Activated CD8-positive, alpha-beta memory T cell treated with anti-CD3 and anti-CD28 coated beads, Interleukin-2, amount 50 U/mL, for 4 hours (primary cell): ENCODE measurements at places on chromosomes 3 and 15.

DNA sequence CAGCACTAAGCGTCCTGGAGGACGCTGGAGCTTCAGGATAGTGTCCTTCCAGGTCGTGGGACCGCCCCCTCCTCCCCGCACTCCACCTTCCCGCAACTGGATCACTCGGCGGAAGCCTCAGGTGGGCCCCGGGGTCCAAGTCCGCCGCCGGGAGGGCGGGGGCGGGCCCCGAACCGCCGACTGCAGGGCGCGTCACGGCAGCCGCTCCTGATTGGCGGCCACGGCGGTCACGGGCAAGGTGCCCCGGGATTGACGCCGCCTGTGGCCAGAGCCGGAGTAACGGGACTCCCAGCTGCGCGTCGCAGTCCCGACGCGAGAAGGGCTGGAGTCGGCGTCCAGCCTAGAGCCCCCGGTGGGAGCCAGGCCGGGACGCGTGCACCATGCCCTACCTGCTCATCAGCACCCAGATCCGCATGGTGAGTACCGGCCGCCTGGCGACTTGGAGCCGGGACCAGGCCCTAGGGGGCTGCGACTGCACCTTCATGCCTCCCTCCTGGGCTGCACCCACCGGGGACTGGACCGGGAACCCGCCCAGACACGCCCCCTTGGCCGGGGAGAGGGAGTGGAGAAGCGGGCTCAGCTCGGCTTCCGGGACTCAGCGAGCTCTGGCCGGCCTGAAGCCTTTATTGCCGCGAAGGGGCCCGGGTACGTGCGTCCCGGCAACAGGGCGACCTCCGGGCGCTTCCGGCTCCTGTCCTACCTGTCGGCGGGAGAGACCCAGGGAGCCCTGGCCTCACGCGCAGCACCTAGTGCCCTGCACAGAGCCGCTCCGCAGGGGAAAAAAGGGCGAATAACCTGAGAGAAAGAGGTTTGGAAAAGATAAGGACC lies at the start of gene GCHFR:
GCHFR (plus strand) TSS at position 268 of the 828 bp plus-strand sequence; CDS start at position 381, 113 bp downstream.
- DNase-seq: peak; percentile 62

- no peak for DNase-seq
Measured at GRCh38 chr15:83380059-83380458, 67.1 kb upstream of the SH3GL3 start.

DNA sequence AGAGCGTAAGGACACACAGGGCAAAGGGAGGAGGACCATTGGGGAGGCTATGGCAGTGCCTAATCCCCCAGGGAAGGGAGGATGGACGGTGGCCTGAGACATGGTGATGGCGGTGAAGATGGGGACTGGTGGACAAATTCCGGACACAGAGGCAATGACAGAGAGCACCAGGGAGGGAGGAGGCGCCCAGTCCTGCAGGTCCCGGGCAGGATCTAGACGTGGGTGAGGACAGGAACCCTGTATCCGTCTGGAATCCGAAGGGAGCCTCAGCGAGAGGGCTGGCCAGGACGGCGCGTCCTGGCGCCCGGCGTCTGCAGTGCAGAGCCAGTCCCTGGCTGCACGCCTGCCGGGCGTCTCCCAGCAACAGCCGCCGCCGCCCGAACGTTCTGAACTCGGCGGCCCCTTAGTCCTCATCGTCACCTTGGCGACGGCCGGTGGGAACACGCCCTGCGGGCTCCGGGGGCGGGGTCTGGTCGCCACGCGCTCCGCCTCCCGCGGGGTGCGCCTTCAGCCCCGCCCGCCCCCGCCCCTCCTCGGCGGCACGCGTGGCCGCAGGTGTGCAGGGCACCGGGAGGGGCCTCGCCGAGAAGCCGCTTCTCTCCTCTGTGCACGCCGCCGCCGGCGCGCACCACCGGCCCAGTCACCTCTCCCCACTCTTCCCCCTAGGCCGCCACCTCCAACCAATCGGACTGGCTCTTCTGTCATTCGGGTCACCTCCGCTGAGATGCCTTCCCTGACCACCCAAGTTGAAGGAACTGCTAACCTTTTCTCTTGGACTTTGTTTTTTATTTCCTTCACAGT lies 11.6 kb downstream of the XIRP1 start:
- DNase-seq: peak; percentile 90

- no peak for DNase-seq
Measured at GRCh38 chr3:33636125-33636850, 81.8 kb downstream of the CLASP2 start.

DNA sequence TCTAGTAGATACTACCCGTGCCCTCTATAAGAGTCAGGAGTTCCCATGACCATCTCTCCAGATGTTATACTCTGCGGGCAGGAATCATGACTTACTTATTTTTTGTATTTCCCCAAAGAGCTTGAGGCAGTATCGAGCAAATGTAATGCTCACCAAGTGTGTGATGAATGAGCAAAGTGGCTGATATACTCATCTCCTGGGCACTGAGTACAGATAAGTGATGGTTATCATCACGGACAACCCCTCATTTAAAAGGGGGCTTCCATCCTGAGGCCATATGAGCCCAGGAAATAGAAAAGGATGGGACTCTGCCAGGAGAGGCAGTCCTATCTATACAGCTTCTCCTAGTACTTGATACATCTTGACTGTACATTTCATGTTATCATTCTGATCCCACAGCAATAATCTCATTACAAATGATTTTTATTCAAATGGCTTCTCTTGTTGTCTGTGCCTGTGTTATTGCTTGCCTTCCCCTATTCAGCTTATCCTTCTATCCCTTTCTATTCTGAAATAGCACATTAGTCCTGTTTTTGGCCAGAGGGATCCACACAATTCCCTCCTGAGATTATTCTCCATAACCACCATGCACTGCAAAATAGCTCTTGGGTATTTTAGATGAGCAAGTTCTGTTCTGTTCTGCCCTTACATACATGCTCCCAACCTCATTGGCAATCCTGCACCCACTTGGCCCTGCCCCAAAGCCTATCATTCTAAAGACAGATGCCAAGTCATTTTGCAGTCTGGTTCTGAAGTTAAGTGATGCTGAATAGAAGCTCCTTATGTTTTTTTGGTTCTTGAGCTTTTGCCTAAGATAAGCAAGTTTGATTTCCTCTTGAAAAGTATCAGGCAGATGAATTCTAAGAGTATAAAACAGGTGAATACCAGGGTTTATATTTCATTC lies 48.0 kb upstream of the MRPL3 start:
- DNase-seq: no peak

DNA sequence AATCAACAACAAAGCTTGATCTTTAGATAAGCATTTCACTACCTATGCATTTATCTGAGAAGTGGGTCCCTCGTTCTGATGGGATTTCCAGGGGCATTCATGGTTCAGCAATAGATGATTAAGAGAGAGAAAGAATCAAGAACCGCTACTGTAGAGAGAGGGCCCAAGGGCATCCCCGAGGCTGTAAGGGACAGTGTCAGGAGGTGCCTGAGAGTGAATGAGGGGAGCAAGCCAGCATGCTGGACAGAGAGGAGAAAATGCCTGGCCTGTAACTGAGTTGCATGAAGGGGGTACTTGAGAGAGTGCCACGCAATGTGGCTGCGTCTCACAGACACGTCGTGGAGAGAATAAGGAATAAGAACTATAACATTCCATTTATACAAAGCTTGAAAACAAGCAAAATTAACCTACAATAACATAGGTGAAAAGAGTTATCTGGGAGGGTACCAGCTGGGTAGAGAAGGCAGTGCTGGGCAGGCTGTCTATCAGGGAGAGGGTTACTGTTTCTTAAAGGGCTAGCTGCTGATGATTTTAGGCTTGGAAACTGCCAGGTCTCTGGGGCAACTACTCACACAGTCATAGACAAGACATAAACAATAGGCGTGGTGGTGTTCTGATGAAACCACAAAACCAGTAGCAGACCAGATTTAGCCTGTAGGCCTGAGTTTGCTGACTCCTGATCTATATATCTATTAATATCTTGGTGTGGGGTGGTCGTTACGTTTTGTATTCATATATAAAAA lies 374.6 kb upstream of the CFAP20DC start:
- DNase-seq: no peak

DNA sequence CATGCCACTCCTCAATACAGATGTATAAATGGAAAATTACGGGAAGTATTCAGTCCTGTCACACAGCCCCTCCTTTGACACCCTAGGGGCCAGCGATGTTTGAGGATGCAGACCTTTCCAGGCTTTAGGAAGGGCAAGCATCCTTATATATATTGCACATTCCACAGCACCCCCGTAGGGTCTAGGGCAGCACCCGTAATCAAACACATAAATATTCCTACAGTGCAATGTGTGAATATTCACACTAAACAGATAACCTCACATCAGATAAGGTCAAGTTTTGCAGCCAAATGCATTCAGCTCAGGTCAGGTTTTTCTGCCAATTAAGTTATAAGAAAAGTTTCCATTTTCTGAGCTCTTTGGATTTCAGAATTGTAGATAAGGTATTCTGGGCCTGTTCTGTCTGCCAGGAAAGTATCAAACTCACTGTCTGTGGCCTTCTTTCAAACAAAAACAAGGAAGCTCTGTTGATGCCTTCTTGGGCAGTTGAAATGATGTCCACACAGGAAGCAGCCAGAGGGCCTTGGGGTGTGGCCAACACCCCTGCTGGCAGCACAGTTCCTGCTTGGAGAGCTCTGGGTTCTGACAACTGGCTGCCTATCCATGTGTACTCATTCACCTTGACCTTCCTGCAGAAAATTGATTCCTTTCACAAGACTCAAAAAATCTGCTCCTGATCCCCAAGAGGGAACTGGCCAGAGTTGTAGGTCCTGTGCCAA lies 427.0 kb downstream of the NTRK3 start:
- DNase-seq: no peak

- no peak for DNase-seq
Measured at GRCh38 chr3:16183601-16184270, 9.3 kb downstream of the GALNT15 start.

DNA sequence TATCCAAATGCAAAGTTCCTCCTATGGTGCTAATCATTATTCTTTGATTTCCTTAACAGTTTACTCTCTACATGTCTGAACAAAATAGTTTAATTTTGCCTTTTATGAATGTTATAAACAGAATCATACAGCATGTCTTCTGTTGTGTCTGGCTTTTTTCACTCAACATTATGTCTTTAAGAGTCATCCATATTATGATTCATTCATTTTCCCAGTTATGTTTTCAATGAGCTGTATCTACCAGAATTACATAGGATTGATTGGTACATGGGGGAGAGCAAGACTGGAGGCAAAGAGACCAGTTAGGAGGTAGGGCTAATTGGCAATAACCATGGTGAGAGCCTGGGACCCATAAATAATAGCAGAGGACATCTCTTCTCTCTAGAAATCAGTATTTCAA lies 16.6 kb upstream of the RAP2B start:
- DNase-seq: no peak

GRCh38 chr15:55915221-55915620 lies 78.2 kb downstream of the NEDD4 start:
- no peak for DNase-seq

GRCh38 chr15:67082007-67082536 lies 16.7 kb downstream of the SMAD3 start:
- DNase-seq: peak; percentile 39

- no peak for DNase-seq
Measured at GRCh38 chr15:62253294-62253693, 88.2 kb upstream of the C2CD4B start.

- no peak for DNase-seq
Measured at GRCh38 chr3:146646261-146646660, 41.1 kb upstream of the PLSCR5 start.

GRCh38 chr3:153621953-153622352 lies 459.9 kb downstream of the RAP2B start:
- no peak for DNase-seq

DNA sequence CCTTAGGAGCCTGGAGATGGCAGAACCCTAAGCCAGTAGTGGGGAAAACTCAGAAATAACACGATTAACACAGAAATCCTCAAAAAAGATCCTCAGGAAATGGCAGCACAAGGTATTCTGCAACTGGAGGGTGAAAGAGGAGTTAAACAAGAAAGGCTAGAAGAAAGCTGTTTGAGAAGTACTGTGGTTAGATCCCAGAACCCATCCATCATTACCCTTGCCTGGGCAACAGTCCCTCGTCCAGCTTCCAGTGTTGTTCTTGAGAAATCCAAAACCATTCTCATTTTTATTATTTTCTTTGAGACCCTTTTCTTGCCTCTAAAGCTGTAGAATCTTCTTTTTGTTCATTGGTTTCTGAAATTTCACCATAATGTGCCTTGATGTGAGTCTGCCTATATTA lies 2.7 kb upstream of the CDCP1 start:
- DNase-seq: no peak

- DNase-seq: no peak
Measured at GRCh38 chr15:69094124-69094921, 66.1 kb upstream of the GLCE start.

- DNase-seq: no peak
Measured at GRCh38 chr3:147807776-147808175, 398.6 kb downstream of the ZIC1 start.

DNA sequence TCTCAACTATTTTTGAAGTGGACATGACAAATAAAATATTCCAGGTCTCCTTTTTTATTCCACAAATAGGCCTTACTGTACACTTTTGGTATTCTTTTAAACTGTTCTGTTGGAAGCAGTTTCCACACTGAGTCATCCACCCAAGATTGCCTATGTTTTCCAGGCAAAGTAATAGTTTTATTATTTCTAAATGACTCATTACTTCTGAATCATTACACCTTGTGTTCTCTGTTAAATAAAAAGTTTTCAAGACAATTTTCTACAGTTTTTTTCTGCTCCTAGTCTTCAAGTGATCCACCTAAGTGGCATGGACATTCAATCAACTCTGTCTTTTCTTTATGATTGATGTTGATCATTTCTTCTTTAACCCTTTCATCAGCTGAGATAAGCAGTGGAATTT lies 26.5 kb downstream of the PPP2R3A start:
- DNase-seq: no peak

- DNase-seq: no peak
Measured at GRCh38 chr3:129864519-129864918, 29.0 kb downstream of the TMCC1 start.

DNA sequence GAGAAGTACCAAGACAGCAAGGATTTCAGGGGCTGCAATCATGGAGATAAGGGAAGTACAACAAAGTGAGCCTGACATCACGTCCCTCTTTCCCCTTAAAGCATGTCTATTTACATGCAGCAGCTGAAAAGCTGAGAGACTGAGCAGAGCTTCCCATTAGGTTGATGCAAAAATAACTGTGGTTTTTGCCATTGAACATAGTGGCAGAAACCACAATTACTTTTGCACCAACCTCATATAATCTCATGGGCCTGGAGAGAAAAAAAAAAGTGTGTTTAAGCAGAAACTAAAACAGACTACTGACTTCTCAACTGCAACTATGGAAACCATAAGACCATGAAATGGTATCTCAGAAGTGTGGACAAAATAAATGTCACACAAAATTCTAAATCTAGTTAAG lies 48.3 kb downstream of the CCDC12 start:
- DNase-seq: no peak

- no peak for DNase-seq
Measured at GRCh38 chr3:50464569-50464968, 38.9 kb downstream of the CACNA2D2 start.

GRCh38 chr3:105806359-105806758 lies 62.5 kb downstream of the CBLB start:
- no peak for DNase-seq
